Femur (tissue), 1 donor: ENCODE measurements at places on chromosomes 12 and 14.

- DNase-seq: peak; percentile 83
These were observed 30.3 kb downstream of the CD9 start for GRCh38 chr12:6230321-6231110.

- no peak for DNase-seq
These were observed 40.7 kb upstream of the MTERF2 start for GRCh38 chr12:107027636-107028053.

DNA sequence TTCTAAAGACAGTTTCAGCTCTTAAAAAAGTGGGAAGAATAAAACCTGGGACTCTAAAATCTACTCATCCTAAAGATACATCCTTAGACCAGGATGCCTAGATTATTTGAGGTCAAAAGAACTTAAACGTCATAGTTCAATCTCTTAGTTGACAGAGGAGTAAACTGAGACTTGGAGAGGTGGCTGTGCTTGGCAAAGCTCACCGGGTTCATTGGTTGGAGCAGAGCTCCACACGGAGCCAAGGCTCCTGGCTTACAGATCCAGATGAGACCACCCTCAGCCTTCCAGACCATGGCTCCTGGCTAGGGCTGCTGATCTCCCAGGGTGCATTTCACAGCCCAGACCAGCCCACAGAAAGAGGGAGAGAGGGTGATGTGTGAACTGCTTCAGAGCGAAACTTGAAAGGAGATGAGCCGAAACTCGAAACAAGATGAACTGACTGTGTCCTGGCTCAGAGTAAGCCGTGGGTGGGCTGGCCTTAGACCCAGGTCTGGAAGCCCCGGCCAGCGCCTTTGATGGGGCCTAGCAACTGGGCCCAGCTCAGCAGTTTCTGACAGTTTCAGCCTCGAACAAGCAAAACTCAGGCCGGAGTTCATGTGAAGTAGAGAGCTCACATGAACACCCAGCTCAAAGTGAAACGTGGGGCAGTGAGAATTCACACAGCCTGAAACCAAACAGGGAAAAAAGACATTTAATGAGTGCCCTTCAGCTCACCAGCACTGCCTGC lies 1044.8 kb downstream of the BCL11B start:
- DNase-seq: peak; percentile 28

DNA sequence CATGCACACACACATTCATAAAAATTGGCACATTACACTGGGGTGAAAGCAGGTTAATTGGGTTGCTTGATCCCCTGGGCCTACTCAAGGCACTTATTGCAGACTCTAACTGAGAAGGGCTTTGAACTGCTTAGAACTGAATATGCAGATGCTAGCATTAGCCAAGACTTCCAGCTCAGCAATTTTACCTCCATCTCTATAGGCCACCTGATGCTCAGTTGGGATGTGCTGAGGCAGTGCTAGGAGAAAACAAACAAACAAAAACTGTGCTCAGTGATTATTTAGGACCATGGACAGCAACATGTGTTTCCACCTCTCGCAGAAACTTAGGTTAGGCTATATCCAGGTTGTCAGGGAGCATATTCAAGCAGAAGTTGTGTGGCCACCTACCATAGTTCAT lies 124.8 kb upstream of the WSCD2 start:
- DNase-seq: no peak

DNA sequence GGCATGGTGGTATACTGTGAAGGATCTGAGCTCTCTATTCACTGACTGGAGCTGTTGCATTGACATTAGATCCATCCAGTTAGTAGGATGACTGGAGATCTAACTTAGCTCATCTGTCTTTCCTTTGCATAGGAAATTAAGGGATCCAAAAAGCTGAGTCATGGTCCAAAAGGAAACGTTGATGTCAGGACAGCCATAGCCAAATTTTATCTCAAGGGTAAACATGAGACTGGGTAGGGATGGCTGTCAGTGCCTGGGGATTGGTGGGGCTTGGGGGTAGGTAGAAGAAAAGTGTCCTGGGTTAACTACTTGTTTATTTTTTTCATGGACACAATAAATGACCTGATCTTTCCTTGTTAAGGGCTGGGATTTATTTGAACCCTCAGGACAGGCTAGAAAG lies 4.6 kb downstream of the FAM177A1 start:
- DNase-seq: no peak

DNA sequence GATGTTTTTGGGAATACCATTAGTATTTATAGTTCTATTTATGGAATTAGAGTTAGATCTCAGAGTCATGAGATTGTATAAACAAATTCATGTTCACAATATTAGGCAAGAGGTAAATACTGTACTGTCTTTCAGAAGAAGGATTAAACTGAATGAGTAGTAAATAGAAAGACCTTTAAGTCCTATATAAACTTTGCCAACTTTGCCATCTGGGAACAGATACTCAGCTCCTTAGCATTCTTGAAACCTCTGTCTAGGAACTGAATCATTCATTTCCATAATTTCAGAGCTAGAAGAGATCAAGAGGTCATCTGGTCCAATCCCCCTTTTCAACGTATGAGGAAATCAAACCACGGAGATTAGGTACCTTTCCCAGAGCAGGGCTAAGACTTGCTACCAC lies 141.1 kb downstream of the CAND1 start:
- no peak for DNase-seq

GRCh38 chr12:106287364-106287763 lies 15.2 kb upstream of the TCP11L2 start:
- DNase-seq: no peak

GRCh38 chr12:109763201-109763841 lies 49.7 kb downstream of the FAM222A start:
- DNase-seq: peak; percentile 11

DNA sequence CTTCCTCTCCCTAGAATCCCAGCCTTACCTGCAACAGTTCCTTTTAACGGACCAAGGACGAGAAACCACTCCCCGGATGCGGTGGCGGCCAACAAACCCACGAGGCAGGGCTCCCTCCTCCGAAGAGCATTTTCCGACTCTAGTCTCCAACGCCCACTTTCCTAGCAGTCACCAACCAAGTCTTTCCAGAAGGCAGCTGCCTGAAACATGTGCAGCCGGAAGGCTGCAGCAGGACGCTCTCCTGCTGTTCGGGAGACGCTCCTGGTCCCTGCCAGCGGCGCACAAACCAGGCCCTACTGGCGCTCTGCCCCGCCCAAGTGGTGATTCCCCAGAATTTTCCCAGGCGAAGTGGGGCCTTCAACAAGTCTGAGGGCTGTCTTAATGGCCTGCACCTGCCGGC lies 21.1 kb upstream of the ADAM20 start:
- peak; percentile 40 for DNase-seq

- DNase-seq: peak; percentile 43
These were observed 396.8 kb downstream of the NUAK1 start for GRCh38 chr12:105741786-105742566.

GRCh38 chr14:68219407-68219806 lies 399.8 kb downstream of the RAD51B start:
- no peak for DNase-seq

GRCh38 chr14:101817501-101818001 lies 56.0 kb downstream of the PPP2R5C start:
- DNase-seq: no peak

- DNase-seq: no peak
These were observed 8.0 kb upstream of the SERPINA12 start for GRCh38 chr14:94517248-94517640.

DNA sequence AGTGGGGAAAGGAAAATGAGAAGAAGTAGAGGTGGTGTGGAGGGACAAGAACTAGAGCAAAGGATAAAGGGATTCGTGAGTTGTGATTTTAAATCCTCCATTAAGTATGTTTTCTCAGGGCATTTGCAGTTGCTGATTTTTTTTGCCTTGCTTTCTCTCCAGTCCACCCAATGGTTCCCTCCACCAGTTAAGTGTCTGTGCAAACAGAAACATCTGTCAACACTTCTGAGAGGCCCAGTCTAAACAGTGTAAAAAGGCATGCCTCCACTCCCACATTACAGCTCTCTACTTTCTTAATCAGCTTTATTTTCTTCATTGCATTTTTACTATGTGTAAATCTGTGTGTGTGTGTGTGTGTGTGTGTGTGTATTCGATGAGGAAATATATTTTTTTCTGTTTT lies 141.2 kb downstream of the PPFIA2 start:
- DNase-seq: no peak

GRCh38 chr14:76947078-76947837 lies 81.2 kb downstream of the IRF2BPL start:
- DNase-seq: peak; percentile 92

DNA sequence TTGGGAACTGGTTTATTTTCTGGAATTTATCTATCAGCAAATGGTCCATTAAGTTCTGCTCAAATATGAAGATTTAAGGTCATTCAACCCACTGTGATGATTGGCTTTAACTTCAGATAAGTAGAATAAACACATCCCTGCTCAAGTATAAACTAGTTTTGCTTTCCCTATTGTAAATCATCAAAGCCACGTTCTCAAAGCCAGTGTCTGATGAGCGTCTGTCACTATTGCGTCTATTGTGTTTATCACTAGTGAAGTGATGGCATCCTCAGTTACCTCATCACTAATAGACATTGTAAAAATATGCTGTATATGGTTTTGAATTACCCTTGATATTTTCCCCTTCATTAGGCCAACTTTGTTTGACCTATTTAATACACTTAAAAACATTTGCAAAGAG lies 351.3 kb downstream of the BCAT1 start:
- no peak for DNase-seq

DNA sequence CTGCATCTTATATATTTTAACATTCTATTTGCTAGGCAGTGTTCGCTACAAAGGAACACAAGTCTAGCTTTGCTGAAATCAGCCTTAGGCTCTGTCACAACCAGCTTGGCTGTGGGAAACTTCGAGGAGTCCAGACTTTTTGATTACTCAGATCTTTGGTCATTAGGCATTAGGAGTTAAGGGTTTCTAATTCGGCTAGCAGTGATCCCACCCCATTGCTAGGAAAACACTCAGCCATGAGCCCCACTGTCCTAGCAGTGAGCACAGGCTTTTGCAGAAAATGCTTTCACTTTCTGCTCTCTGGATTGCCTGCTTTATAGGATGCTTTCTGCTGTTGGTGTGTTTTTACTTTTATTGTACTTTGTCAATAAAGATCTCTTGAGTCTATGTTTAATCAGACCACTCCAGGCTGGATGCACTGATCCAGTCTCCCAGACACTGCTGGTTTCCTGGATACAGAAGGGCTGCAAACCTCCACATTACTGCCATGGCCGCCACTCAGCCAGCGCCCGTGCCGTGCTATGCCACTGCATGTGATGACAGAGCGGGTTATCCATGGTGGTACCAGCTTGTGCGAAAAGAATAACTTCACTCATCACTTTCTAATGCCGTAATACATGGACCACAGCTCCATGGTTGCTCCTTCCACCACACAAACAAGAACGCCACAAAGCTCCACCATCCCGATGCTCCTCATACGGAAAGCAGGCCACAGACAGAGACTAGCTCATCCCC lies 41.0 kb upstream of the PYGL start:
- no peak for DNase-seq

GRCh38 chr12:85036234-85036707 lies at the start of the genes LRRIQ1 and TSPAN19:
LRRIQ1 (plus strand) TSS chr12:85036351; CDS start chr12:85038177, 1,826 bp downstream.
TSPAN19 (minus strand) TSS chr12:85036277; CDS start chr12:85029946, 6,331 bp downstream.
- peak; percentile 82 for DNase-seq

DNA sequence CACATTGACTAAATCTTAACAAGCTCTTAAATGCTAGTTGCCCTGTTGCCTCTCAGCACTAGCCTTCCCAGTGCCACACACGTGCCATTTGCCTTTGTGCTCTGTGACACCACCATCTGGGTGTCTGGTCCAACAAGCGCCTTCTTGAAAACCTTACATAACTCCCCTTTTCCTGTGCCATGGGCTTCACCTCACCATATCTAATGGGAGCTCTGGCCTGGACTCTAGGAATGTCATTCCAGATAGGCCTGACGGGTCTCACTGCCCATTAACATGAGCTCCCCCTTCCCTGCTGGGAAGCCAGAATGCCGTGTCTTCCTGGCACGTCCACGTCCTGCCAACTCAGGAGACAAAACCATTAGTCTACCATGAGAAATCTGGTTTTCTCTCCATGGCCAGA lies 24.4 kb downstream of the SSPN start:
- DNase-seq: no peak

DNA sequence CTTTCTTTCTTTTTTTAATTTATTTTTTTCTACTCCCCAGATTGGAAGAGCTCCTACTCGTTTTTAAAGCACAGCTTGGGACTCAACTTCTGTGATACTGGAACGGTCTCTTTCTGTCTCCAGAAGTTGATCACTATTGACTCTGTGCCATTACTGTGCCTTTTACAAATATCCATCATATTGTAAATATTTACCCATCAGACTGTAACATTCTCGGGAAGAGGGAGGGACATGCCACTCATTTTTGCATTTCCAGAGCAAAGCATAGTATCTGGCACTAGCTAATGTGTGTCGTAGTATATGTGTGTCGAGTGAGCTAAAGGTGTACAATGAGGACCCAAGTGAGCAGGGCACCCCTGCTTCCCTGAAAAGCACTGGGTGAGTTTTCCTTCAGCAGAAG lies 24.0 kb upstream of the GSG1 start:
- DNase-seq: no peak

DNA sequence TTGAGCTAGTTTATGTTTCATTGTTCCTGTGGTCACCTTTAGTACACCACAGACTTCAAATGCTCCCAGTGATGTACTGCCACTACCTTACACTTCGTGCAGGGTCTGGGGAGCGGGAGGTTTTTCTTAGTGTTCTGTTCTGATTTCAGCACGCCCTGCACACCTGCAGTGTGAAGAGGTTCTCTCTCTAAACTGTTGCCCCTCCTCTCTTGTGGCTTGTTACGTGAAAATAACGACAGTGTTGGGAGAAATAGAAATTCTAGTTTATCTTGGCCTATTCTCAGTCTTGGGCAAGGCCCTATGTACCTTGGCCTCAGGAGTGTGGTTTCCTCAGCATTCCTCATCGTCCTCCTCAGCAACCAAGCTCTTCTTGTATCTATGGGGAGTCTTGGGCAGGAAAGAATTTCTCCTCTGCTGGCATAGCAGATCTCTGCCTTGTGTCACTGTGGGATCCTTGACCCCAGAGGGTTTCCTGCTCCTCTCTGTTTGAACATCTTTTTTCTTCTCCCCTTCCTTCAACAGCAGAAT lies 48.6 kb downstream of the EIF2S3B start:
- no peak for DNase-seq

DNA sequence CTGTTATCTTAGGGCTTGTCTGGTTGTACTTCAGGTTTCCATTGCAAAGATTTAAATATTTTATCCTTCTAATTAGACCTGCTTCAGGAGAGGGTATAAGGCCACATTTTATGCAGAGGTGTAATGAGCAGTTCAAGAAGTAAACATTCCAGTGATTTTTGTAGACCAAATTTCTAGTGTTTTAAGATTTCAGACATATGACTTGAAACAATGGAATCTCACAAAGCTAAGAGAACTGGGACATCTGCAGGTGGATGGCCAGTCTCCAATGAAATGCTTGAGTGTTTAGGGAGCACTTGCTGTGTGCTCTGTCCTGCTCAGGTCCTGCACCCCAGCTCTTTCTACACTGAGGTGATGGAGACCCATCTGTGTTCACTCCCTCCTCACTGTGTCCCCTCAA lies 7.9 kb downstream of the C14orf132 start:
- no peak for DNase-seq

- DNase-seq: peak; percentile 71
These were observed 9.2 kb upstream of the GOLGA3 start for GRCh38 chr12:132837693-132838409.

GRCh38 chr12:30753751-30754382 lies 884 bp downstream of the CAPRIN2 start:
- no peak for DNase-seq
